ENCODE measurements at places on chromosomes 7 and 10. TPM values are rescaled to one million over a fixed set of nuclear protein-coding genes. Genes with fewer than 3 reads are reported as not detected.
A peak's percentile ranks its signal among the peaks of the same experiment; 100 is the strongest.

DNA sequence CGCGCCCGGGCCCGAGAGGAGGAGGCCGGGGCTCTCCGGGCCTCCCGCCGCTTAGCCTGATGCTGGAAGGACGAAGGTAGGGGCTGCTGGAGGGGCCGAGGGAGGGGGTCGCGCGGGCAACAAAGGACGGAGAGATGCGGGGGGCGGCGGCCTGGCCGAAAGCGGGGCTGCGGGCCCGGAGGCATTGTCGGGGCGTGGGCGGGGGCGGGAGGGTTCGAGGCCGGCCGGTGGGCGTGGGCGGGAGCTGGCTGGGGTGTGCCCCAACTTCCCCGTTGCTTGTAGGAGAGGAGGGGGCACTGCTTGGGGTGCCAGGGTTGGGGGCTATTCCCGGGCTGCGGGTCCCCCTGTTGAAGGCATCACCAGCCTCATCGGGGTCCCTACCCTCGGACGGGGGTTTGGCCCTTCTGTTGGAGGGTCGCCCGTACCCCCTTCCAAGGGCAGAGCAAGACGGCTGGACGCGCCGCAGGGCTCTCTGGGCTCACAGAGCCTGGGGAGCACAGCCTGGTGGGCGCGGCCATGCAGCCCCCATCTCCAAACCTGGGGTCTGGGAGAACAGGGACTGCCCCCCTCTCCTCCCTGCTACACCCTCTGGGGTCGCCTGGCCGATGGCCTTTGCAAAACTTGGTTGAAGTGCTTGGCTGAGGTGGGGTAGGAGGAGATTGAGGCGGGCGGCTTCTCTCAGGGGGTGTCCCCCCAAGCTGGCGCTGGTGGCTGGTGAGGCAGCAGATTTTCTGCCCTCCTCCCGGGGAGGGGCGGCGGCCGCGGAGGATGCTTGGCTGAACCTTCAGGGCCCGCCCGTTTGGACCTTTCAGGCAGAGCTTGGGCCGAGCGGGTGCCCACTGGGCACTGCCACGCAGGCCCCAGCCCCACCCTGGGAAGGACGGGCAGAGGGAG lies 699 bp downstream of the CLIP2 start:
- H3K4me3 ChIP-seq: peak overlapping the region; percentile 40
- no peaks in the 10 kb centered on the region for H3K36me3 ChIP-seq
- H3K27ac ChIP-seq: no peak overlapping the region
- DNase-seq: no peak

The PDE1C gene
- total RNA-seq: 5.4 TPM

DNA sequence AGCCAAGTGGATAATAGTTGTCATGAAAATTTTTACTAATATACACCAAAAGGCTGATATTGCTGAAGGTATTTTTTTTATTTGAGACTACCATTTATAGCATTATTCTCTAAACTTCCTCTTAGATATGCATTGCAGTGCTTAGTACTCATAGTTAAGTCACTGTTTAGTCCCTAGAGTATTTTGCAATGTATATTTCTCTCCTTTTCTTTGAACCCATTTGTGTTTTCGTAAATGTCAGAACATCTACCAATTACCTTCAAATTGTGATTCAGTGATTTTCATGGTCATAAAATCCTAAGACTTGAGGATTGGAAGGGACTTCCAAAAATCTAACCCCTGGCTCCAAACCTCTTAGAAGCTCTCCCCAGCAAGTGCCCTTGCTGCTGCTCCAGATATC lies 21.5 kb upstream of the CYP26C1 start:
- no peaks in the 10 kb centered on the region for H3K36me3 ChIP-seq
- no peak overlapping the region for H3K4me3 ChIP-seq
- no peak overlapping the region for H3K27ac ChIP-seq
- no peak for DNase-seq
- H3K4me1 ChIP-seq: no peaks in the 10 kb centered on the region

GRCh38 chr10:75499556-75500160 lies 68.2 kb downstream of the LRMDA start:
- peak overlapping the region; percentile 82 for H3K27ac ChIP-seq
- H3K36me3 ChIP-seq: no peaks in the 10 kb centered on the region
- no peaks in the 10 kb centered on the region for H3K27me3 ChIP-seq
- no peak for DNase-seq
- no peak overlapping the region for H3K4me3 ChIP-seq

DNA sequence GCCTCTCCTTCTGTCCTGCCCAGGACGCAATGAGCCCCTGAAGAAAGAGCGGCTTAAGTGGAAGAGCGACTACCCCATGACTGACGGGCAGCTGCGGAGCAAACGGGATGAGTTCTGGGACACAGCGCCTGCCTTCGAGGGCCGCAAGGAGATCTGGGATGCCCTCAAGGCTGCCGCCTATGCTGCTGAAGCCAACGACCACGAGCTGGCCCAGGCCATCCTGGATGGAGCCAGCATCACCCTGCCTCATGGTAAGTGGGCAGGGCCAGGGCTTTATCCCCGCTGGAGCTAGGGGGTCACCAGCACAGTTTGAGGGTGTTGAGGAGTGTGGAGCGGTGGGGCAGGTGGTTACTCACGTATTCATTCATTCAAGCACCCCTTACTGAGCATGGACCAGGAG lies 4.7 kb upstream of the ANKRD2 start:
- H3K27me3 ChIP-seq: no peaks in the 10 kb centered on the region
- no peak overlapping the region for H3K27ac ChIP-seq
- peak; percentile 13 for DNase-seq
- H3K4me3 ChIP-seq: no peak overlapping the region
- no peaks in the 10 kb centered on the region for H3K36me3 ChIP-seq

The ANKRD7 gene
- total RNA-seq: 1.9 TPM

The CYP26C1 gene
- 0.26 TPM for total RNA-seq

The FXYD4 gene
- not detected for total RNA-seq

GRCh38 chr10:670038-670437 lies 19.4 kb downstream of the DIP2C start:
- DNase-seq: no peak
- H3K4me3 ChIP-seq: no peak overlapping the region
- H3K4me1 ChIP-seq: no peaks in the 10 kb centered on the region

GRCh38 chr7:154967401-154967955 lies 35.4 kb downstream of the PAXIP1 start:
- no peaks in the 10 kb centered on the region for H3K4me1 ChIP-seq
- H3K4me3 ChIP-seq: no peak overlapping the region
- DNase-seq: no peak
- H3K36me3 ChIP-seq: no peaks in the 10 kb centered on the region

DNA sequence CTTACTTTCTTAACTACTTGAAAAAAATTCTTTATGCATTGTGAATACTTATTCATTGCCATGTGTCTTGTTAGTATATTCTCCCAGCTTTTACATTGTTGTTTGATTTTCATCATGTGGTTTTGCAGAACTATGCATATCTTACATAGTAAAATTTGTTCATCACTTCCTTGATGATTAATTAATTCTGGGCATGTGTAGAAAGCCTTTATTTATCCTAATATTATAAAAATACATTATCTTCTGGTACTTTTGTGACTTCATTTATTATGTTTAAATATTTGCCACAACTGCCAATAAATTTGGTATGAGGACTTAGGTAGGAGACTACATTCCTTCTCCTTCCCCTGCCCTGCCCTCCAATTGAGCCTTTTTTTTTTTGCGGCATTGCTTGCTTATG lies 166.0 kb upstream of the ZNF32 start:
- H3K27ac ChIP-seq: no peak overlapping the region
- DNase-seq: no peak
- no peaks in the 10 kb centered on the region for H3K36me3 ChIP-seq
- H3K4me1 ChIP-seq: no peaks in the 10 kb centered on the region
- H3K27me3 ChIP-seq: no peaks in the 10 kb centered on the region

The MYO3A gene
- not detected for total RNA-seq
